ENCODE measurements at places on chromosomes 7 and 10.

GRCh38 chr7:52726986-52727385, 308.4 kb upstream of the POM121L12 start:
- no peak for DNase-seq

DNA sequence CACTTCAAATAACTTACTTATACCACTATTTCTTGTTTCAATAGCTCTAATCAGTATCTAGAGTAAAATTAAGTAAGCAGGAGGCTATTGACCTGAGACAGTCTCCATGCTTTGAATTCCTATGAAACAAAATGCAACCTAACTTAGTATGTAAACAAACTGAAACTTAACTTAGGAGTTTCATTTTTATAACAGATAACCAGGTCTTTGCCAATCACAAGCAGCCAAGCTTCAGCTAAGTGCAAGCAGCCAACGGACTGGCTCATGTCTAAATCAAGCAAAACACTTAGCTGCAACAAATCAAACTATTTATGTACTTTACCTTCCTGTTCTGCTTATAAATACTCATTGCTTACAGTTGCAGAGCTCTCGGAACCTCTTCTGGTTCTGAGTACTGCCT, 4.4 kb upstream of the GSTK1 start:
- no peak for DNase-seq

- no peak for DNase-seq
These were observed 14.3 kb downstream of the CPA1 start for GRCh38 chr7:130394421-130395195.

- no peak for DNase-seq
These were observed 142.2 kb upstream of the HABP2 start for GRCh38 chr10:113410618-113411017.

GRCh38 chr7:109387530-109387929, 817.9 kb downstream of the DNAJB9 start:
- no peak for DNase-seq

DNA sequence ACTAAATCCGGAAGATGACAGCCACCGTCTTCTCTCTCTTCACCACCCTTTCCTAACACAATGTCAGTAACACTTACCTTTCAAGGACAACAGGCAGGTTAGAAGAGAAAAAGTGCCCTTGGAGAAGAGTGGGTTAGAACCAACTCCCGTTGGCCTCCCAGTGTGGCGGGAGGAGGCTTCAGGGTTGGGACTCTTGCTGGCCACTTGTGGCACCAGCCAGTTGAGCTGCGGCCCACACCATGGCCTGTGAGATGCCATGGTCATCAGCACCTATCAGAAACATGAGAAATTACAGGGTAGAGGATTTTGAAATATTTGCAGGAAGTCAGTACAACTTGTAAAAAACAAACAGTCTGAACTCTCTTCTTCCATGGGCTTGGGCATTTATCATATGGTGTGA, 93.8 kb downstream of the MKI67 start:
- DNase-seq = no peak

- no peak for DNase-seq
These were observed 61.8 kb upstream of the LRRC18 start for GRCh38 chr10:49001402-49001801.

GRCh38 chr7:105060923-105061322, 46.9 kb downstream of the KMT2E start:
- no peak for DNase-seq

GRCh38 chr10:61921143-61921542, 19.6 kb downstream of the ARID5B start:
- no peak for DNase-seq

- no peak for DNase-seq
These were observed 99.8 kb downstream of the KCNMA1 start for GRCh38 chr10:77537720-77538373.

- no peak for DNase-seq
These were observed 356.4 kb downstream of the TNS3 start for GRCh38 chr7:47225387-47226131.
